ENCODE measurements at places on chromosomes 2 and 18.

DNA sequence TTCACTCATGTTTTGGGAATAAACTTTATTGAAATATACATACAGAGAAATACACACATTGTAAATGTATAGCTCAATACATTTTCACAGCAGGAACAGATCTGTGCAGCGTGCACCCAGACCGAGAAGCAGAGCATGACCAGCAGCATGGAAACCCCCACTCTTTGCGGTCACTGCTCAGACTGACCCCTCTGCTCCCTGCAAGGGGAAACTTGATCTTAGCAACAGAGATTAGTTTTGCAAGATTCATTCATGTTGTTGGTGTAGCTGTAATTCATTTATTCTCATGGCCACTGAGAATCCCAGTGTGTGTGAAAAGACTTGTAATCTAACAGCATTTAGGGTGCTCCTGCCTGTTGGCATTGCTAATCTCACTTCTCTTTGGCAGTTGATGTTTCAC lies 35.2 kb downstream of the LPIN1 start:
- DNase-seq, result no peak

GRCh38 chr2:120826260-120826648 lies 90.6 kb downstream of the GLI2 start:
- no peak for DNase-seq

- DNase-seq, result no peak
These were observed 12.2 kb downstream of the ZFP36L2 start for GRCh38 chr2:43214253-43214652.

GRCh38 chr18:12658426-12659138 lies 675 bp upstream of the SPIRE1 start:
- no peak for DNase-seq

- DNase-seq, result no peak
These were observed 99.5 kb downstream of the MAPK4 start for GRCh38 chr18:50659091-50660003.

GRCh38 chr2:65436824-65437221 lies 4.4 kb upstream of the SPRED2 start:
- DNase-seq, result peak; percentile 49

DNA sequence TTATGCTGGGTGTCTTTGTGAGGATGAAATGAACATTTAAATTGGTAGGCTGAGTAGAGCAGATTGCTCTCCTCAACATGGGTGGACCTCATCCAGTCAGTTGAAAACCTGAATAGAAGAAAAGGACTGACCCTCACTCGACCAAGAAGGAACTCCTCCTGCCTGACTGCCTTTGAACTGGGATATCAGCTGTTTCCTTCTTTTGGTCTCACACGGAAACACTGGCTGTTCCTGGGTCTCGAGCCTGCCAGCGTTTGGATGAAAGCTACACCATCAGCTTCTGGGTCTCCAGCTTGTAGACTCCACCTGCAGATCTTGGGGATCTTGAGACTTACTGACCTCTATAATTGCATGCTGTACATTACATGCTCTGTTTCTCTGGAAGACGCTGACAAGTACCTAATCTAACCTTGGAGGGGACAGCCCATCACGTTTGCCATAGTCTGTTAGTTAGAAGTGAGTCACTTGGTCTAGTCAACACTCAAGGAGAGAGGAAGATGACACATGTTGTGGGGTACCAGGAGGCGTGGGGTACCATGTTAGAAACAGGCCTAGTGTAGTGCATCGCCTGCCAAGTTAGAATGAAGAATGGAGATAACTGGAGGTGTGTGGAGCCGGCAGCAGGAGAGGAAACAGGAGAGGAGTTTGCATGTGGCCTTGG lies 267.0 kb downstream of the MREG start:
- no peak for DNase-seq

GRCh38 chr18:905948-906415 lies 1.3 kb downstream of the ADCYAP1 start:
- no peak for DNase-seq

DNA sequence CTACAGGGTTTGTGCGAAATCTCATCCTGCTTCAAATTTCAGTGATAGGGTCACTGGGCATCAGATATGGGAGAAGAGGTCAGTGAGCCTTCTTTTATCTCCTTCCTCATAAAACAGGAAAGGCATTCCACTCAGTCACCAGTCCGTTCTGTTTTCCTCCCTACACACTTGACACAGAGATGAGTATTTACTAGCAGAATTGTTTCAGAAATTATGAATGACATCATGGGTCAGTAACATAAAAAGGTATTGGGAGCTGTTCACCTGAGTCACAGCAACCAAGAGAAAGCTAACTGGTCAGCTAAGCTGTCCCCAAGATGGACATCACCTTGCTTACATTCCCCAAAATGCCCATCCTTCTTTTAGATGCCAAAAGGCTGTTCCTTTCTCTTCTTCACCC lies 96.3 kb downstream of the ACVR1 start:
- no peak for DNase-seq

DNA sequence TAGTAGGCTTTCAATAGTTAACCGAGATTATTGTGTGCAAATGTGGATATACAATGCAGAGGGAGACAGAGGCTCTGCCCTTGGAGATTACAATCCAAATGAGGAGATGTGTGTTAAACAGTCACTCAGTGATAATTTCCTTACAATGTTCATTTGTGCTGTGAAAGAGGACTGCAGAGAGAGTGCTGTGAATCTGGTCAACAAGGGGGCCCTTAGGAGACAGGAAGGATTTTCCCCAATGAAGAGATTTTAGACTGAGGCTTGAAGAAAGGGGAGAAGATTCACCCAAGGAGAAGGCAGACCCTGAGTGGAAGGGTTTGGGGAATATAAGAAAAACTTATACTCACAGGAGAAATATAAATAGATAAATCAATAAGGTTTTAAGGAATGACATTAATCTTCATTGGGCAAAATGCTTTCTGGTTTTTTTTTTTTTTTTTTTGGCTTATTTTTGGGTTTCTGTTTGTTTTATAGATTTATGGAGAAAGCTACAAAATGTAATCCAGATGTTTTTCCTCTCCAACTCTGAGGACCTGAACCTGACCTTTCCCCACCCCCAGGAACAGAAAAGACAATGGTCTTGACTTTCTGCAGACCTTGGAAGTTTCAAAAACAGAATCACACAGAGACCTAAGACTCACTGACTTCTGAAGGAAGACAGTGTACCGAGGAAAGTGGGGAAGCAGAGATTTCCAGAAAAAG lies 151.3 kb upstream of the SERPINE2 start:
- no peak for DNase-seq

DNA sequence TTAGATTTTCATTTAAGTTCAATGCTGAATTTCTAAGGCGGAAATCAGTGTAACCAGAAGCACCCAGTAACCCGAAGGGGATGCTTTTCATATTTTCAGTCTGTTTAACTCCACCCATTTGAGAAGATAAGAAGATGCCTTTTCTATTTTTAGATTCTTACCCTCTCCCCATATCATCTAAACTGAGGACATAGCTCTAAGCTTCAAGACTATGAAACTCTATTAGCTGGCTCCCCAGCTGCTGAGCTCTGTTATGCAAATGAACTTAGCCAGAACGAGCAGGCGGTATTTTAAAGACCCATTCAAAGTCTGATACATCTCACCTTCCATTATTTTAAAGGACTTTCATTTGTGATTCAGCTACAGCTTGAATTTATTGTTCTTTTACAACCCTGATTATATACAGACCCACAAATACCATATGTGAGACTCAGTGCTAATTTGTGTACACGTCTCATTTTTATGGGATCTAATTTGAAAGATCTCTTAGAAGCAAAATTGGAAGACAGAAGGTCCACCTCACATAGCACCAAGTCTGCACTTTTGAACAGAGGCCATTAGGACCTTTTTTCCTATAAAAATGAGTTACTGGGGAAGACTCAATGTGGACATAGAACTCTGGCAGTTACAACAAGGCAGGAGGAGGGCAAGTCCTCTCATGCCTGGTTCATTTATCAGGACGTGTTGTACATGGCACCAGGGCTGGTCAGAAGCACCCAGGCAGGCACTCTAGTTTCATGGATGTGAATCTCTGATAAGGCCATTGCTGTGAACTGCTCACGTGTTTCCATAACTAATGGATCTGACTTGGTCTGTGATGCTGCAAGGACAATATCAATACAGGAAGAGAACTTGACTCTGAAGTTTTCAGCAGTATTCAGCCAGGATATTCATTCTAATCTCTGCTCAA lies 16.3 kb downstream of the CDC42EP3 start:
- no peak for DNase-seq

DNA sequence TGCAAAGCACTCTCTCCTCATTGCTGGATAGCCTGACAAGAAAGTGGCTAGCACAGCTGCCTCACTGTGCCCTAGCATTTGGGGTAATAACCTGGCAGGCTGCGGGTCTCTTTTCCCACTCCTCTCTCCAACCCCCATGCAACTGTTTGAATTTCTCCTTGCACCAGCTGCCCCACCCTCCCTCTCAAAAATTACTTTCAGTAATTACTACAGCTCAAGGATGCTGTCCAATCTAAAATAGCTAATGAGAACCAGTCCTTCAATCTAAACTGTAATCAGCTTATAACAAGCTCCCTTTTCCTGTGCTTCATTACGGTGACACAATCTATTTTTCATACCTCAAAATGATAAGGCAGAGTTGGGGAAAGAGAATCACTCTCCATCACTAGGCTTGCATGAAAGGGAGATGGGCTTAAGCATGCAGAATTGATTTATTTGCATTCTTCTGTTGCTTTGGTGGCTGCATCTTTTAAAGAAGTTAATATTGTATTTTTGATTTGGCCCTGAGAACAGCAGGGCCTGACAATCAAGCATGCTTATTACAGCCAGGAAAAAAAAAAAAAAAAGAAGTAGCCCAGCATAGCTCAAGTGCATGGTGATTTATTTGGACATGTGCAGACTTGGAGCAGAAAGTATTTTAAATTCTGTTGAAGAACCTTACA lies 881.8 kb downstream of the SLC4A3 start:
- DNase-seq, result no peak

- no peak for DNase-seq
These were observed 28.0 kb upstream of the MARCO start for GRCh38 chr2:118913803-118914645.

GRCh38 chr2:75353131-75353530 lies 153.8 kb upstream of the TACR1 start:
- no peak for DNase-seq

GRCh38 chr2:39416140-39416539 lies 20.9 kb downstream of the MAP4K3 start:
- DNase-seq, result no peak

- no peak for DNase-seq
These were observed 41.2 kb downstream of the RPL37A start for GRCh38 chr2:216539791-216540241.

- DNase-seq, result no peak
These were observed 66.2 kb downstream of the HNMT start for GRCh38 chr2:138030459-138030858.

DNA sequence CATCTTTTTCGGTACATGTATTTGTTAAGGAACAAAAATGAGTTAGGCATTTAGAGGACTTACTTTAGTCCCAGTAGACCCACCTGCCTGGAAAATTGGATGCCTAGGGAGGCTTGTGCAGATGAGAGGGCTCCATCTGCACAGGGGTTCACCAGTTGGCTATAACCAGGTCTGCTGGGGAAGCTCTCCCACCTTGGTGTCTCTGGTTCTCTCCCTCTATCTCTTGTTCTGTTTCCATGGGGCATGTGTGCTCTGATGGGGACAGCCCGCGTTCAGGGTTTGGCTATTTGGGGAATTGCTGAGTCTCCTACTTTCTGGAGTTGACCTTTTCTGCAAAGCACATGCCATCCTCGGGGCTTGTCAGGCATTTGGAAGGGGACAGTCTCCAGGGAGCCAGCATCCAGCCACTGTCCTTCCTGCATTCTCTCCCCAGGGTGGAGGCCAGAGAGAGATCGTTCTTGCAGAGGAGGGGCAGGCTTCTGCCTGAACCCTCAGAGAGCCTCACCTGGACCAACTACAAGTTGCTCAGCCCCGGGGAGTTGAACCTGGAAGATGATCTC lies 157.3 kb downstream of the KLHL29 start:
- no peak for DNase-seq

- no peak for DNase-seq
These were observed 69.4 kb downstream of the TXNL1 start for GRCh38 chr18:56568986-56569385.

DNA sequence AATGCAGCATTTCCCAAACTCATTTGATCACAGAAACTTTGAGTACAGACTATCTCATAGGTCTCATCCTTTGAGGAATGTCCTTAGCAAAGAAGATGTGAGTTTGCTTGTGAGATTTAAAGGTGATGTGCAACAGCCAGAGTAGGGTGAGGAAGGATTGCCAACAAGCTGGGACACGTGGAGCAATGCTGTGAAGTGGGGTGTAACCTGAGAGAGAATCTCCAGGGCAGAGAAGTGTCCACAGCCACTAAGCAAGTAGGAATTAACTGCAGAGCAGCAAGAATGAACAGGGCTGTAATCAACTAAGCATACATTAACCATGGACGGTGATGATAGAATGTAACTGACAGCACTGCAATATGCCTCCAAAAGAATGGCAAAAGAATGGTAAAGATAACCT lies 469.9 kb upstream of the NRP2 start:
- no peak for DNase-seq

GRCh38 chr2:185279999-185280398 lies 458.6 kb upstream of the FSIP2 start:
- DNase-seq, result no peak

DNA sequence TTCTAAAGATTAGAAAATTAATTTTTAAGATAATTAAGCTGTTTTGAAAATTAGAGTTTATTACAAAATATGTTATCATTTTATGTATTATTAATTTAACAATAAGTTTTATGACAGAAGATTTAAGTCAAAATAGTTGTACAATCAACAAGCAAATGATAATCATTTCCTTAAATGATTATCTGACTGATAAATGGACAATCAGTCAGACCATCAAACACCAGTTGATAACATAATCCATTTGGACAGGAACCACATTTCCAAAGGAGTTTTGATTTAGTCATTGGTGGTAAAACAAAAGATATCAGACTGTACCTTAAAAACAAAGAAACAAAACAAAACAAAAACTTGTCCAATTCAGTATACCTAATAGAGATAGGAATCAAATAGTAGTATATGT lies 1.9 kb downstream of the TFPI start:
- DNase-seq, result no peak

DNA sequence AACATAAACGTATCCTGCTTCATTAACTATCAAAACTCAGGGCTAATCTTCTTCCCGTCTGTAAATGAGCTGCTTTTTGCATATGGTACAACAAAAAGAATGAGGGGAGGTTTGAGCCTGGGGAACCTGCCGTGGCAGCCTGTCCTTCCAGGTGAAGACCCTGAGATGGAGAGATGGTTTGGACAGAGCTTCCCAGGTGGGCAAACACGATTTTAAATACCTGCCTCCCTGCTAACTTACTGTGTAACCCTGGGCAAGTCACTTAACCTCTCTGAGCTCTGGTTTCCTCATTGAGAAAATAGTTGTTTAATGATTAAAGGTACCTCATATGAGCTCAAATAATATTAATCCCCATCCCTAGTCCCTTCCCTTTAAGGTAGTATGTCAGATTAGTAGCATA lies 9.0 kb downstream of the EMX1 start:
- DNase-seq, result no peak
